ENCODE measurements at places on chromosomes 13 and 19.

DNA sequence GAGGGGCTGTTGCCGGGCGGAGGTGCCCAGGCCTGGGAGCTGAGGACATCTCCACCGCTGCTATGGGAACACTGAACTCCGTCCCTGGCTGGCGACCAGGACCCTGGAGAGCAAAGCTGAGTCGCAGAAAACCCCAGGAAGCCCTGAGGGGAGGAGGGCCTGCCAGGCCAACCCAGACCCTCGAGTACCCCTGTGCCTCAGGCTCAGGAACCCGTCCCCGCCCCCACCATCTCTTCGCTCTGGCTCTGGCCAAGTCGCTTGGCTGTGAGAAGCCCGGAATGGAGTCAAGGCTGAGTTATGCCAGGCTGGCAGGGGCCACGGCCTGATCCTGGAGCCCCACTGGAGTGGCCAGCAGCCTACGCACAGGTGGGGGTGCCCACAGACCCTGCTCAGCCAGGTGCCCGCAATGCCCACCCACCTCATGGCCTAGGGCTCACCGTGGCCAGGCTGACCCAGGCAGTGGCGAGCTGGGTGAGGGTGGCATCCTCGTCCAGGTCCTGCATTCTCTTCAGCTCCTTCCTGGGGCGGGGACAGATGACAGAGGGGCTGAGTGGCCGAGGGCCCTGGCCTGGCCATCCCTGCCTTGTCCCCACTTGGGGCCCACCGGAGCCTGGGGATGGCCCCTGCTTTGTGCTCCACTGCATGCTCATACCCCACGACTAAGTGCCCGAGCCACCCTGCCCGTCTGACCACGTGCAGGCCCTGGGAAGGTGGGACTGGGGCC lies 8.5 kb upstream of the CERS1 start:
- no peak for DNase-seq

- no peak for DNase-seq
These were observed 34.8 kb downstream of the FOXO1 start for GRCh38 chr13:40631605-40632004.

- DNase-seq: no peak
These were observed 121.5 kb downstream of the FRY start for GRCh38 chr13:32153056-32153455.

DNA sequence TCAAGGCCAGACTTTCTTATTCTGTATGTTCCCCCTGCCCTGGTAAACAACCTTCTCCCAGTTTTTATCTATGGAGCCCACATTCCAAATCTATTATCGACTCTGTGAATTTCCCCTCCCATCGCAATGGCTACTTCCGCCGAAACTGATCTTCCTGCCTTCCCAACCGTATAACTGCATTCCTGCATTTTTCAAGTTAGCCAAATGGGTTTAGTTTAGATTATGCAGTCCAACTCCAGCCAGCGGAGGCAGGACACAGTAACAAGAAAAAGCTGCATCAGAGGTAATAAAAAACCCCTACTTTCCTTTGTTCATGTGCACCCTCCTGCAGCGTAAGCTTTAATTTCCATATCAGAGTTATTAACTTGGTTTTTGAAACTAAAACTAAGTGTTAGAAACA lies 112.2 kb upstream of the ZNF91 start:
- no peak for DNase-seq

DNA sequence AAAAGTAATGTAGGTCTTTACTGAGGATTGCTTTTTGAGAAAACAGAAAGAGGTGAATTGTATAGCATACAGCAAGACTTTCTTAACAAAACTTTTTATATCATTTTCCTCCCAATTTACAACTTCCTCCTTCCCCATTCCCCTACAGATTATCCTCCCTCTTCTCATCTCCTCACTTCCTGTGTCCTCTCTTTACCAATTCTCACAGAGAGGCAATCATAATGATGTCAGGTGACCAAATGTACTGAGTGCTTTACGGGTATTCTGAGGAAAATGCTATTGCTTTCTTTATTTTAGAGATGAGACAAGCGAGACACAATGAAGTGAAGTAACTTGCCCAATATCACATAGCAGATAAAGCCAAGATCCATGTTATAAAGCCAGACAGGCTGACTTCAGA lies 1.7 kb upstream of the MTMR6 start:
- no peak for DNase-seq

DNA sequence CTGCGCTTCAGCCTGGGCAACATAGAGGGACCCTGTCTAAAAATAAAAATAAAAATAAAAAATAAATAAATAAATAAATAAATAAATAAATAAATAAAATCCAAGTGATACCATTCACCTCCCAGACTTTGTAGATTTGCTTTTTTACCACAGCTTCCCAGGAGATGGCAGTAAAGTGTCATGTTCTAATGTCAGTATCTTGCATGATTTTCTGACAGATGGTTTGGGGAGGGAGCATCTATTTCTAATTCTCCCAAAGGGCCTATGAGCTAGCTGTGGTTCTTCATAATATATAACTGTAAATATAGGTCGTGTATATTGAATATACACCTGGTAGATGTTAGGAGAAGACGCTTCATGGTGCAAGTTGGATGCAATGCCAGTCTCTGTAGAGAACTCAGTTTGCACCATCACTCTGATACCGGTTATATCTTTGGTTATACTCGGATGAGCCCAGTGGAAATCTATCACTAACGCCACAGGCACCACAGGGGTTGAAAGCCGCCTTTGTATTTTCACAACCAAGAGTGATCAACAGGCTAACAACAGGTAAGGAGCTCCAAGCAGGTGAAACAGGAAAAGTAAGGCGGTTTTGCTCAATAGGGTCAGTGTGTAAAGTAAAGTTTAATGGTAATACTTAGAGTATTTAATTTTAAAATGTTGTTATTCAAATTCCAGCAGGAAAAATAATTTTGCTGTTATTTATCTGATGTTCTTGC lies 13.9 kb downstream of the APLP1 start:
- DNase-seq: no peak

GRCh38 chr19:33819880-33820781 lies 23.5 kb downstream of the KCTD15 start:
- DNase-seq: peak; percentile 54

DNA sequence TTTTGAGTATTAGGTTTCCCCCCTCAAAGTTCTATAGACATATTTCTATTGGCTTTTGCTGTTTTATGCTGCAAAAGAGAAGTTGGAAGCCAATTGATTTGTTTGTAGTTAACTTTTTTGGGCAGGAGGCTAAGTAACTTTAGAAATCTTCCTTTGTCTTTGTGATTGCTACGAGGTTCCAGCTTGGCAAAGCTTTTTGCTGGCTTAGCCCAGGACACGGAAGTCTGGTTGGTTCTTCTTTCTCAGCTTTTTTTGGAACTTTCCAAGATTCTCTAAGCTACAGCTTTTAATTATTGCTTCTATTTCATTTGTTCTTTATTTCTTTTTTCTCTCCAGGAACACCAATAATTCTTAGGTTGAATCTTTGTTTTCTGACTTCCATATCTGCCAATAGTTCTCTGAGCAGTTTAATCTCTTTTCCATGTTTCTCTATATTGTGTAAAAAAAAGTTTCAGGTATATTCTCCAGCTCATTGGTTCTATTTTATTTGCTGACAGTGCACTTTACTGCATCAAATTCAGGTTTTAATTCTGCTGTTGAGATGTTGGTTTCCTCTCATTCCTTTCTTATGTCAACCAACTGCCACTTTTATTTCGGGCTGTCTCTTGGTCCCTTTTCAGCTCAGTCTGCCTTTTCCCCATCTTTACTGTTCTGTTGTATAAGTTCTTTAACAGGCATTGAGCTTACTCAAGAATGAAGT lies 27.8 kb downstream of the MBNL2 start:
- no peak for DNase-seq

DNA sequence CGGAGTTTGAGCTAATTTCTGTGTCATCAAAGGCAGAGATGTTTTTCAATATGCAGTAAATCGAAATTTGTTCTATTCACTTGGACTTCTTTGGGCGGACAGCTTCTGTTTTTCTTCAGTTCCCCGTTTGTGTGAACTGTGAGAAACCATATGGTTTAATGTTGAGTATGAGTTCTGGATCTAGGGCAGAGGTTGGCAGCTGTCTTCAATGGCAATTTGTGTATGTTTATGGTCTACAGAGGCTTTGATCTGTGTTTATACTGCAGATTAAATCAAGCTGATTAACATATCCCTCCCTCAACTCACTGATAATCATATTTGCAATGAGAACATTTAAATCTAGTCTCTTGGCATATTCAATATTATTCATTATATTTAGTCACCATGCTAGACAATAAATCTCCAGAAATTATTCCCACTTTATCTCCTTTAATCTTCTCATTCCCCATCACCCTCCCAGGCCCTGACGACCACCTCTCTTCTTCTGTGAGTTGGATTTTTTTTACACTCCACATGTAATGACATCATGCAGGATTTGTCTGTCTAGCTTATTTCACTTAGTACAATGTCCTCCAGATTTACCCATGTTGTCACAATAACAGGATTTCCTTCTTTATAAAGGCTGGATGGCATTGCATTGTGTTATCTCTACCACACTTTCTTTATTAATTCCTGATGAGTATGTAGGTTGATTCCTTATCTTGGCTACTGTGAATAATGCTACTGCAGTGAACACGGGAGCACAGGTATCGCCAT lies 9.0 kb downstream of the ZNF331 start:
- no peak for DNase-seq

DNA sequence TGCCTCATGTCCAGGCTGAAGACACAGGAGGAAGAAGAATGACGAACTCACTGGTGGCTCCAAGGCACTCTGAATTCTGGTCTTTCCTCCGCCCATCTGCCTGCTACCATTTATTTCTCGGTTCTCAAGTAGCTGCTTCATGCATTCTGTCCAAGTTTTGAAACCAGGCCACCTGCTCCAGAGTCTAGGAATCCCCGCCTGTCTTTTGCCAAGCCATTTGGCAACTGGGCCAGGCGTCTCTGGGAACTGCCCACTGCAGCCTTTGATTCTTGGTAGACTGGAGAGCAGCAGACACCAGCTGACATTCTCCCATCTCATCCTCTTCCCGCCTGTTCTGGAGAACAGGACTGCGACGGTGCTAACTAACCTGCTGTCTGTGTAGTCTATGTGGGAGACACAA lies 10.8 kb downstream of the SLC35E1 start:
- no peak for DNase-seq

DNA sequence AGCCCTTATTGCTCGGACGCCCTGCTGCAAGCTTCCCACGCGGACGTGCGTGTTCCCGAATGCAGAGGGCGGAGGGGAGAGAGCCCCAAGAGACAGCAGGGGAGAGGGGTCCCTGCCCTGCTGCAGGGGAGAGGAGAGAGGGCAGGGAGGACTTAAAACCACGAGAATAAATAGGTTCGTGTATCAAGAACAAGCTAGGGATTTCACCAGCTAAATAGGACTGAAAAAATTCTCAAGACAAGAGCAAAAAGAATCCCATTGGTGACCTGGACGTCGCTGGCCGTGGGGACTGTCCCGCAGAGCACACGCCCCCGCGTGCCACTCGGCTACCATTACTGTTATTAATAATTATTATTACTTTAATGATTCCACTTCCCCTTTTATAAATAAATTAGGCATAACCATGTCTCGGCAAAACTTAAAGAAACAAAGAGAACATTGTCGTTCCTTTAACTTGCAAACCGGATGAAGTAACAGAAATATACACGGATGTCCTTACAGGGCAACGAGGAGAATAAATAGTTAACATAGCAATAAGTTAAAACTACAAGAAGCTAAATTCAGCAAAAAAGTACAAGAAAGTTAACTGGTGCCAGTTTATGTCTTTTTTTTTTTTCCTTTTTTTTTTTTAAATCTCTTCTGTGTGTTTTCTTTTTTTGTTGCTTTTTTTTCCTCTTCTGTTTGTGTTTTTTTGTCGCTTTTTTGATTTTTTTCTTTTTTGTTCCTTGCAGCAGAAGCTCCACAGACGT lies 16.6 kb downstream of the PRKCSH start:
- DNase-seq: no peak

GRCh38 chr13:103638706-103639105 lies 572.5 kb upstream of the SLC10A2 start:
- no peak for DNase-seq

GRCh38 chr13:24727731-24728601 lies 36.0 kb upstream of the RNF17 start:
- DNase-seq: no peak

DNA sequence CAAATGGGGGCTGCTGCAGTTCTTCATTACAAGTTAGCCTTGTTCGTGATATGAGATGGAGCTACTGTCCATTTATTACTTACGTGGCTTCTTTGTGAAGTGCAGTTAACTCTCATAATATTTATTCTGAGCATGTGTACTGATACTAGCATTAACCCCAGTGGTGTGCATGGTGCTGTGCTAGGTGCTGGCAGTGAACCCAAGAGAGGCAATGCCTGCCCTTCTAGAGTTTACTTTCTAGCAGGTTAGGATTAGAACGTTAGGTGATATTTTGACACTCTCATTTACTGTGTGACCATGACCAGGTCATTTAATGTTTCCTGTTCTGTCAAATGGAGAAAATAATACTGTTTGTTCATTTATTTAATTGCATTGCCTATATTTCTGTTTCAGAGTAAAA lies 16.9 kb downstream of the PIBF1 start:
- no peak for DNase-seq

DNA sequence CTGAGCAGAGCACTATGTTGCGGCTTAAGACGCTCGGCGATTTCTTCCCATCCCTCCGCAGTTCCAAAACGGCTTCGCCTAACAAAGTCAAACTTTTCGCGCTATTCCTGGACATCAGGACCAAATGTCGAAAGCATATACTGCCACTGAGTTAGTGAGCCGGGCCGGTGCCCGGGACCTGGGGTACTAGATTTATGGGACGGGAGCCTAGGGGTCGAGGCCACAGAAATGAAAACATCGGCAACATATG lies 699 bp downstream of the RCBTB2 start:
- DNase-seq: no peak

- DNase-seq: no peak
These were observed 145.6 kb upstream of the KLHL1 start for GRCh38 chr13:70253834-70254233.

DNA sequence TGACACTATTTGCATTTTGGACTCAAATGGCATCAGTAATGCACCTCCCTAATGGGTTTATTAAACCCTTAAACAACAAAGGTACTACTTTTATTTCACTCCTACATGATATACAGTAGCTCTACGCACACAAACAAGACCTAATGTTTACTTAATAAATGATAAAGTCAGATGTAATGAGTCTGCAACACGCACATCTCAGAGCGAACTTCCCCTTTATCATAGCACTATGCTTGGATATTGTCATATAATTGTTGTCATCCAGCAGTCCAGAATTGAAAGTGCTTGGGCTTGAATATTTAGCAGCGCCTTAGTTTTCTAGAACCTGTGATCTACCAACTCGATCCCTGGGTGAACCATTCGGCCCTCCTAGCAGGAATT lies 772 bp downstream of the PARP4 start:
- DNase-seq: peak; percentile 87

Data from bone marrow (tissue), 2 donors.